ENCODE measurements at places on chromosomes 5 and 9.
A peak's percentile ranks its signal among the peaks of the same experiment; 100 is the strongest.

DNA sequence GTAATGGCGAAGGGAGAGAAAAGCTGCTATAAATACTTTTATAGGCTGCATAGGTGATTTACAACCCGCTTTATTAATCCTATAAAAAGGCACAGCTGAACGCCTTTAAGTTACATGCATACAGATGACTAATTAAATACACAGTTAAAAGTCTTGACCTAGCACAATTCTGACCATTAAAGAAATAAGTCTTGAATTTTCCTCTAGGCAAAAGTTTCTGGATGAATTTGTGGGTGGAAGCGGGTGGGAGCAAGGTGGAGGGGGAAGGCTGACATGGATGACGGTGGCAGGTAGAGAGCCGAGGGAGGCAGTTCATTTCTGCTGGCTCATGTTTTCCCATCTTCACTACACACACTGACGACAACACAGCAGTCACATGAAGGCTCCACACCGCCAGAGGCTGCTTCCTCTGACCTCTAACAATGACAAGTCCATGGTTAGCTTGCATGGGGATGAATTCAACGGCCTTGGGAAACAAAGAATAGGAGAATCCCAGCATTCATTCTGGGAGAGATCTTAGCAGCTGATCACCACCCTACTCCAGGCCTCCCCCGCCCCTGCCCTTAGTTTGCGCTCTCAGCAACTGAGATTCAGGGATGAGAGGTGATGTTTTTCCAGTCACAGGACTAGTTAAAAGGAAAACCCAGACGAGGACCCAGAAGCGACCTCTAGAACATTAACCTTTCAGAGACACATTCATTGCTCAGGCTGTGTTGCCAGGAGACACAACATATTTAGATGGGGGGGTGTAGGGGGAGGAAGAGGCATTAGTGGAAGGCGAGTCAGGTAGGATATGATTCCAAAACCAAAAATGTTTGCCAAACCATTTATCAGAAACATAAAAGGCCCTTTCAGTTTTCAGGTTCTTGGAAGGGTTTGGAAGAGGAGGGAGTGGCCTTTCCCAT lies 329.3 kb downstream of the PIK3R1 start:
- no peak for DNase-seq

DNA sequence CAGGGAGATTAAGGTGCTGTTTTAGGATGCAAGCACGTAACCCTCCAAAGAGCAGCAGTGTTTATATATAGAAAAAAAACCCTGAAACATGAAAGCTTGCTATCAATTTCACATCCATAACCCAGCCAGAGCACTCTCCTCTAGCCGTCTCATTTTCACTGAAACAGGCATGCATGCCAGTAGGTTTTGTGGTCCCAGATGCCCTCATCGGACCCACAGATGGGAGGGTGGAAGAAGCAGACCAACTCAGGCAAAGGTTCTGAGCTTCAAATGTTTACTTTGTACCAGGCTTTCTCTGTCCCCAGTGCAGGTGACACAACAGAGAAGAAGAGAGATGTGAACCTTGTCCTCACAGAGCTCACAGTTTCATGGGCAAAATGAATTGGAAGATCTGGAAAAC lies 127.4 kb upstream of the ATP10B start:
- no peak for DNase-seq

DNA sequence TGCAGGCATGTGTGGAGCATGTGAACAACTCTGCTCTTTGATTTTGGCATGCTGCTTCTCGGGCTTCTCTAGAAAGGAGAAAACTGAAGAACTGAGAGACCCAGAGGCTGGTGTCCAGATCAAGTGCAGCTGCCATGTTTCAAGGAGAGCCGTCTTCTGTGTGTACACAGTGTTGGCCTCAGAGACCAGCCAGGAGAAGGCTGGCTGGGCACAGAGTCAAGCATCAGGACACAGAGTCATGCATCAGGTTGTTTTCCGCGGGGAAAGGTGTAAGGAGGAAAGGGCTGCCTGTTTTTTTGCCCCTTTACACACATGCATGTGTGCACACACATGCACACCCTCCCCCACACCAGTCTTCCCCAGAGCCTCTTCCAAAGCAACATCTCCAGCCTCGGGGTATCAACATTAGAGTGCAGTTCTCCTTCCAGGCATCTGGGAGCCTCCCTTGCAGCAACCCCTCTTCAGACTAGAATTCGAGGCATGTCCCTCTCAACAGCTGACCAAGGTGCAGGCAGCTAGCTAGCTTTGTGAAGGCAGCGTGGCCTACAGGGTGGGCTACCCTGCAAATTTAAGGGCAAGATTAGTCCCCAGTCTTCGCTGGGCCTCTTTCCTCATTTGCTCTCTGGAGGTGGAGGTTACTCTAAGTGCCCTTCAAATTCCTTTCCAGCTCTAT lies 180.9 kb downstream of the AOPEP start:
- no peak for DNase-seq

DNA sequence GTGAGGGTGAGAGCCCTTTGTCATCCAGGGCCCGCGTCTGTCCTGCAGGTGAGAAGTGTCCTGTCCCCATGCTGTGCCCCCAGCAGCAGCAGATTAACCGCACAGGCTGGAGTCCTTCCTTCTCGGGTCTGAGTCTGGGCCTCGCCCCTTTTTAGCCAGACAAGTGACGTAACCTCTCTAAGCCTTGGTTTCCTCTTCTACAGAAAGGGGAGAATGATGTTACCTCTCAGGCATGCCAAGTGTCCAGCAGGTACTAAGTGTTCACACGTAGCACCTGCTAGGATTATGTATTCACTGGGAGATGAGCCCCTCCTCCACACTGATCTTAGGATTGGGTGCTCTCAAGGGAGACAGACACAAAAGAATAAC lies 6.9 kb downstream of the NEURL1B start:
- DNase-seq, result no peak

GRCh38 chr5:14594378-14595074 lies 12.9 kb downstream of the OTULINL start:
- no peak for DNase-seq

- DNase-seq, result no peak
Measured at GRCh38 chr5:52837591-52838001, 49.9 kb downstream of the ITGA1 start.

DNA sequence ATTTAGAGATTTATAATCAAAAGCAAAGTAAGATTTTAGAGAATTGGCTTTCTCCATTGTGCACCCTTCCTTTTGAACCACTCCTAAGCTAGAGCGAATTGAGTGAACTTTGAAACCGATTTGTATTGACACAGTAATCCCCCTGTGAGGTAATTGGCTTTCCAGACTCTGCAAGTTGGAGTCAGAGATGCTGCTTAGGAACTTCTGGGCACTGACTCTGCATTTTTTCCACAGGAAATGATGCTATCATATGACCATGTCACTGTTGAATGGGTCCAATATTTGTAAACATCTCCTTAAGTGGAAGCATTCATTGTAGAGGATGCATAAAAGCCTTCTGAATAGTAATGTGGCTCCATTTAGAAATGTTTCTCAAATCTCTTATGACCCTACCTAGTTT lies 394.4 kb upstream of the ZNF608 start:
- no peak for DNase-seq

DNA sequence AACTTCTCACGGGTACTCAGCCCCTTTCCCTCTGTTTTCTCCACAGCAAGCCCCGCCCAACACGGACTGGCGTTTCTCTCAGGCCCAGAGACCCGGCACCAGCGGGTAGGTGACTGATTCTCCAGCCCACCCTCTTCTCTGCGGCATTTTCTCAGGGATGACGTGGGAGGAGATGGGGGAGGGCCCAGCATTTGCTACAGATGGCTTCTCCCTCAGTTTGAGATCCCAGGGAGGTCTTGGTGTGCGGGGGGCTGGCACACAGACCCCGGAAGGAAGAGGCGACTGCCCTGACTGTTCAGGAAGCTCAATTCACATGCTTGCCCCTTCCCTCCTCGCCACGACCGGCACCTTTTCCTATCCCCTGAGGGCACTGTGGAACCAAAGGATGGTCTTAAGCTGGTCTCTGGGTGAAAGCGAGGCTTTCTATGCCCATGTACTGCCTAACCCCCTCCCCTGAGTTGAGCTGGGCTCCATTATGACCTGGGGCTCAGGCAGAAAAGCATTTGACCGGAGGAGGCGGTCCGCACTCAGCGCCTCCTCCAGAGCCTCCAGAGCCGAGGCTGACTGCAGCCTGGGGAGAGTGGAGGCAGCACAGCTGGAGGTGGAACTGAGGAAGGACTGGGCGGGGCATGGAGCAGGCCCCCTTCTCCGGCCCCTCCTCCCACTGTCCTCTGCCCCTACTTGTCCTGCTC lies 6.0 kb downstream of the PCDHGC5 start:
- DNase-seq, result no peak

- peak; percentile 26 for DNase-seq
Measured at GRCh38 chr5:56815658-56816545, 553 bp downstream of the MAP3K1 start.

DNA sequence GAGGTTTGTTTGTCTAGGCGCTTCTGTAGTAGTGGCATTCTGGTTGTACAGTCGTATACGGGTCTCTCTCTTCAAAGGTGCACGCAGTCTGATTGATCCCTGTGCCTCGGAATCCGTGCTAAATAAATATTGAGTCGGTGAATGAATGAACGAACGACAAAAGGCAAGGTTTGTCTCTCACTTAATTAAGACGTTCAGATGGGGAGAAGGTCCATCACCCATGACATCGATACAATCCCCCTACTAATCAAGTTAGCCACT lies 500 bp upstream of the CREBRF start:
- DNase-seq, result no peak

DNA sequence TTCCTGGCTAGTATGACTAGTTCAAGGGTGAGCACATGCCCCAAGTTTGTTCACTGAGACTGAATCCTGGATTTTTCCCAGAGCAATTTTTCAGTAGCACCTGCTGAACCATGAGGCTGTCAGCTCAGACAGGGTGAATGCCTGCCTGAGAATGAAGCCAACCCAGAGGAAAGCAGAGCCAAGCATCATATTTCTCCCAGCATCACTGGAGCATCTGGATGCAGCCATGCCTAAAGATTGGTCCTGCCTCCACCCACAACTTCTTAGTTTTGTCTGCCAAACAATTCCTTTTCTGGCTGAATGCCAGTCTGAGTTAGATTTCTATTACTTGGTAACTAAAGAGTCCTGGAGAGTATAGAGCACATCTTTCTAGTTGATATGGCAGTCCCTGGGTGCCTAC lies 343.6 kb downstream of the CSNK1G3 start:
- no peak for DNase-seq

- DNase-seq, result no peak
Measured at GRCh38 chr5:76732405-76733048, 16.6 kb downstream of the F2R start.

DNA sequence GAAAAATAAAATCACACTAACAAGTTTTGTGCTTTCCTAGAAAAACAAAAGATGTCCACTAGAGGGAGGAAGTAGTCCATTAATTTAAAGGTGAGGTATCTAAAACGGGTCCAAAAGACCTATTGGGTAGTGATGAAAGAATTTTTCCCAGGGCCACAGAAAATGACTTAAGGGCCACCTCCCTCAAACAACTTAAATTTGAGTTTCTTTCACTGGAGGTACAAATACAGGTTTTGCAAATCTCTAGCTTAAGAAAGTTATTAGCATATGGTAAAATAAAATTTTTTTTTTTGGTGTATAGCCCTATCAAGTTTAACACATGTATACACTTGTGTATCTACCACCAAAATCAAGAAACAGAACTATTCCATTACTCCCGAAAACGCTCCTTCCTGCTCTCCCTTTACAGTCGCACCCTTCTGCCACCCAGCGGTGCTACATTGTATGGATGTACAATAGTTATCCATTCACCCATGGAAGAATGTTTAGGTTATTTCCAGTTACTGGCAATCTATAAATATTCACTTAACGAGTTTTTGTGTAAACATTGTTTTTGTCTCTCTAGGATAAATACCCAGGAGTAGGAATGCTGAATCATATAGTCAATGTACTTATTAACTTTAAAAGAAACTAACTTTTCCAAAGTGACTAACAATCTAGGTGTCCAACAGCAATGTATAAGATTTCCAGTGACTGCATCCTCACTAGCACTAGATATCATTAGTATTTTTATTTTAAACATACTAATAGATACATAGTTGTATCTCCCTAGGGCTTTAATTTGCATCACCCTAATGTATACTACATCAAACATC lies 21.9 kb downstream of the DEPDC1B start:
- DNase-seq, result no peak

DNA sequence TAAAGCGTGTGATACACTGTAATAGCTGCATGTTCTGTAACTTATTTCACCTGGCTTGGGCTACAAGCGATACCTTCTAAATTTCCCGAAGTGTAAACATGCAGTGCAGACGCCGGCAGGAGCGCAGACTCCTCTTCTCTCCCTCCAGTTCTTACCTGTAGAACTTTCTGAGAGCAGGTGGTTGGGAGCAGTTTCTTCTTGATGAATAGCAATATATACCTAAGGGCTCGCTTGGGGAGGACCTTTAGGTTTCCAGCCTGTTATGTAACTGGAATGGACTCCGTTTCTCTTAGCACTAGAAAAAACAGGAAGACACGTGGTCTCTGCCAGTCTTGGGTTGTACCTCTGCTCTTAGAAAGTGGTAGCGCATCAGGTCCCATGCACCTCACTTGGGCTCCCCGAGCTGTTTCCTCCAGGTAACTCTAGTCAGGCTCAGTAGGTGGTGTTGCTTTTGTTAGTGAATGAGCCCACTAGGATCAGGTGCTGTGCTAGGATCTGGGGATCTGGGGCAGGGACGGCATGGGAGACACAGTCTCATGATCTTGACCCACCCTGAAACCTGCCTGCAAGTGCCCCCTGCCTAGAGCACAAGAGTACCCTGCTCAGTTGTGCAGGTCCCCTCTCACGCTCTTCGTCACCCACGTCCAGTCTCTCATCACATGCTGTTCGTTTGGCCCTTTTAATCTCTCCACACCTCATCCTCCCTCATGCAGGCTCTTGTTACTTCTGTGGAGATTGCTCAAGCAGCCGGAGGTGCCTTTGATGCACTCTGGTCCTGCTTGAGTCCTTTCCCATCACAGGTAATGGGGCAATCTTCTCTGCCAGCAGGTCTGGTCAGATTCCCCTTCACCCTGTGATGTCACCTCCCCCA lies 2.8 kb downstream of the TENT4A start:
- DNase-seq, result peak; percentile 21

DNA sequence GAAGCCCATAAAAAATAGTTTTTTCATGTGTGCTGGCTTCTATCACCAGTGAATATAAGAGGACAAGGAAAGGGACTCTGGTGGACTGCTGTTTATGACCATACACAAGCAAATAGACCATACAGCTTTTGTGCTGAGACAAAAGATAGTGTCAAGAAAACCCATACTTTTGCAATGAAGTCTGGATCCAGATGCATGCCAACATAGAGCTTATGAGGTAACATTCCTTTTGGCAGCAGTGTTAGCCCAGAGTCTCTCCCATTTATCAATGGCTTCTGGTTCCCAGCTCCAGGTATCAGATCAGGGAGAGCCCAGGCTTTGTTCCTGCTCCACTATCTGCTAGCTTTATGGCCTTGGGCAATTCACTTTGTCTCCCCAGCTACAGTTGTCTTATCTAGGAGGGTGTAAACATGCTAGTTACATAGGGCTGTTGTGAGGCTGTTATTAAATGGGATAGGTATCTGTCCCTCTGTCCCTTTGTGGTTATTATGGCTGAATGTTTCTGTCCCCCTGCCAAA lies 55.6 kb downstream of the CCDC192 start:
- DNase-seq, result no peak

GRCh38 chr9:36870960-36871359 lies 163.1 kb downstream of the PAX5 start:
- no peak for DNase-seq
